Calu3 (cell line): ENCODE measurements at places on chromosomes 16 and 17.
A peak's percentile ranks its signal among the peaks of the same experiment; 100 is the strongest.

DNA sequence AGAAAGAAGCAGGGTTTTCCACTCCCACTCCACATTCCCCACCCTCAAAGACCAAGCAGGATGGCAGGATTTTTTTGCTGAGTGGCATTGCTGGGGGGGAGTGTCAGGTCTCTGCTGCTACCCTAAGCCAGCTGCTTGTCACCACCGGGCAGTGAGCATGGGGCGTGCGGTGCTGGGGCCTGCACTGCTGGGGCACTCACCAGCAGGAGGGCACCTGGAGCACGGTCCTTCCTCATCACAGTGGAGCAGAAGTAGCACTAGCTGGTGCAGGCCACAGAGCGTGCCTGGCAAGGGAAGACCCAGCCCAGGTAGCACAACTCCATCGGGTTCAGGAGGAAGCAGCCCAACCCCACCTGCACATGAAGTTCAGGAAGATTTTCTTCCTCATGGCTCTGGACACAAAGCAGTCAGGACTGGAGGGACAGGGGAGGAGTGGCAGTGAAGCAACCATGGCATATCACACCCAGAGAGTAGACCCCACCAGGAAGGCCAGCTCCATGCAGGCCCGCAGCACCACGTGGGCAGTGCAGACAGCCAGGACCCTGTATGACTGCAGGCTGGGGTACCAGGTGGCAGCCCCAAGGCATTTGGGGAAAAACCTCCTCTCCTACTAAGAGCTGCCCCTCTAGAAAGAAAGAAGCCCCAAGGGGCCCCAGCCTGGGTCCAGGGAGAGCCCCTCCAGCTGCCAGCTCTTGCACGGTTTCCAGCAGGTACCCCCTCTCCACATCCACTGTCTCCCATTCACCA lies 16.7 kb upstream of the MYO18A start:
- DNase-seq, result no peak

DNA sequence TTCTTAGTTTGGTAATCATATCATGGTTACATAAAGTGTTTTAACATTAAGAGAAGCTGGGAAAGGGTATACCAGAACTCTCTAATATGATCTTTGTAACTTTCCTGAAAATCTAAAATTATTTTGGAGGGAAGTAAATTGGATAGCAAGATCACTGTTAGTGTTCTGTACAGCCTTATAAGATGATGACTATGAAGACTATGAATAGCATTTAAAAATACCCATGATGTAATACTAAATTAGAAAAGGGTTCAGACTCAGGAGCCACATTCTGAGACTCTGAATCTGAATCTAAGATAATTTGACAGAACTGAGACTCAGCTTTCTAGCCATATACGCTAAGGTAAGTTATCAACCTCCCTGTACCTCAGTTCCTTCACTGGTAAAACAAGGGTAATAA lies 208.0 kb upstream of the C17orf78 start:
- DNase-seq, result no peak

GRCh38 chr16:67563708-67564468 lies 1.6 kb downstream of the CTCF start:
- peak; percentile 48 for DNase-seq

- no peak for DNase-seq
These were observed 27.4 kb downstream of the SNX11 start for GRCh38 chr17:48134912-48135480.

GRCh38 chr17:57645950-57646665 lies 99.0 kb downstream of the CCDC182 start:
- no peak for DNase-seq

GRCh38 chr16:76579277-76579922 lies 302.2 kb downstream of the CNTNAP4 start:
- no peak for DNase-seq

DNA sequence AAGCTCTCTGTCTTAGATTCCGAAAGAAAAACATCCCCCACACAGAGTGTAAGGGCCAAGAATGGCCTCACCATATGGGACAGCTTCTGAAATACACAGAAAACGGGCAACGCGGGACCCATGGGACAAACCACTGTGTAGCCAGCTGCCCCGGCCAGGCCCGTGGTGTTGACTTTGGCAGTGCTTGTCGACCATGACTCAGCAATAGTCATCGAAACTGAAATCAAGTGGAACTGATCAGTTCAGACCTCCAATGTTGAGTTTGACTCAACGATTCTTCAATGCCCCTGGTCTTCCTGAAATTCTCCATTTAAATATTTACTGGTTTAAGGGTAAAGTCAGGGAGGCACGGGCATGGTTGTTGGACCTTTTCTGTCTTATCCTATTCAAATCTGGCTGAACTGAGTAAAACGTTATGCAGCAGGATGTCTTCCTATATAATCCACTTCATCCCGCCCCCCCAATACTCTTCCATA lies 27.5 kb downstream of the ZFHX3 start:
- DNase-seq, result peak; percentile 87

- no peak for DNase-seq
These were observed 92.2 kb downstream of the TNFRSF13B start for GRCh38 chr17:16879686-16880085.

DNA sequence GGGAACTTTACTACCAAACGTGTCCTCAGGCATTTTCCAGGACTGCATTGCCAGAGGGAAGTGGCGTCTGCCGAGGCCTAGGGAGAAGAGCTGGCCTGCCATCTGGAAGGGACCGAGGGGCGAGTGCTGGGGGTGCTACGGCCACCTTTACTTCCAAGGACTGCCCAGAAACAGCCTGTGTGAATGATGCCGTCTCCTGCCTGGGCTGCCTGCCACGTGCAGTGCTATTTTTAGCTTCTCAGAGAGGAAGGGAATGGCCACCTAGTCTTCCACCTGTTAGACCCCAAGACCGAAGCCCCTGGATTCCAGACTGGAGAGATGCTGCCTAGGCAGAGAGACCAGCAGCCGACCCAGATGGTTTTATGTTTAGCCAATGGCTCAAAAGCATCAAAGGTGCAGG lies 57.2 kb downstream of the VAC14 start:
- DNase-seq, result no peak

GRCh38 chr16:89805136-89805905 lies 11.1 kb downstream of the FANCA start:
- DNase-seq, result no peak

DNA sequence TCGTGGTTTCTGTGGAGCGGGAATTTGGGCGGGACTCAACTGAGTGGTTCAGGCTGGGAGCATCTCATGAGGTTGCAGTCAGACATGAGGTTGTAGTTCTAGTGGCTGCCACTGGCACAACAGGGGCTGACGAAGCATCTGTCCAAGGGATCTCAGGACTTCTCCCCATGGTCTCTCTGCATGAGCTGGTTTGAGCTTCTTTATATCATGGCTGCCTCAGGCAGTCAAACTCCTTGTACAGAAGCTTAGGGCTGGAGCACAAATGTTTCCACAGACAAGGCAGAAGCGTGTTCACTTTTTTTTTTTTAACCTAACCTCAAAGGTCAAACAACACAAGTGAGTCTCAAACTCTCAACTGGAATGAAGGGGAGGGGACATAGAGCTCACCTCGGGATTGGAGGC lies 243.3 kb downstream of the MSI2 start:
- no peak for DNase-seq

DNA sequence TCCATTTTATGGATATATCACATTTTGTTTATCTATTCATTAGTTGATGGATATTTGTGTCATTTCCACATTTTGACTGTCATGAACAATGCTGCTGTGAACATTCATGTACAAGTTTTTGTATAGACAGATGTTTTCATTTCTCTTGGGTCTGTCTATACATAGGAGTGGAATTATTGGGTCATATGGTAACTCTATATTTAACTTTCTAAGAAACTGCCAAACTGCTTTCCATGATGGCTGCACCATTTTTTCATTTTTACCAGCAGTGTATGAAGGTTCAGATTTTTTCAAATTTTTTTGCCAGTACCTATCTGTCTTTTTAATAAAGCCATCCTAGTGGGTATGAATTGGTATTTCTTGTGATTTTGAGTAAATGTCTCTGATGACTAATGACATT lies 15.5 kb downstream of the NFAT5 start:
- no peak for DNase-seq

GRCh38 chr16:72987480-72987901 lies 60.4 kb downstream of the ZFHX3 start:
- no peak for DNase-seq

DNA sequence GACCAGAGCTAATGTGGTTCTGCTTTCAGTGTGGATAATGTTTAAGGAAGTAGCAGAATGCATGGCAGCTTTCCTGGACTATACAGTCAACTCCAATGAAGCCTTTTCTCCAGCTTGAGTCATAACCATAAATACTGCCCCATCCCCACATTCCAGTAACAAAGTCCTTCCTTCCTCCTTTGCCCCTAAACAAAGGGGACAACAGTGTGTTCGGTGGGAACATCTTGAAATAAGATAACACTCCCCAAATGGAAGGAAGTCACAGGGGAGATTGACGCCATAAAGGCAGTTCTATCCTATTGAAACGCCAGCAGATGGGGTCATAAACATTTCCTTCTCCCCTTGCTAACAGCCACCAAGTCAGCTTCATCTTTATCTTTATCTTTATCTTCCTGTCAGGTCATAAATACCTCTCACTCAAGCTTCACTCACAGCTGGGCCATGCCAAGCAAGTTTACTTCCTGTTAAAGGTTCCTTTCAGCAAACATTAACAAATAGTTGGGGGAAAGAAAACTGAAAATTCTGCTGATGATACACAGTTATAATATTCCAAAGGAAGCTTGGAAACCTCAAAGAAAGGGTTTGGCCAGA lies 136.7 kb downstream of the SNX11 start:
- DNase-seq, result peak; percentile 61

DNA sequence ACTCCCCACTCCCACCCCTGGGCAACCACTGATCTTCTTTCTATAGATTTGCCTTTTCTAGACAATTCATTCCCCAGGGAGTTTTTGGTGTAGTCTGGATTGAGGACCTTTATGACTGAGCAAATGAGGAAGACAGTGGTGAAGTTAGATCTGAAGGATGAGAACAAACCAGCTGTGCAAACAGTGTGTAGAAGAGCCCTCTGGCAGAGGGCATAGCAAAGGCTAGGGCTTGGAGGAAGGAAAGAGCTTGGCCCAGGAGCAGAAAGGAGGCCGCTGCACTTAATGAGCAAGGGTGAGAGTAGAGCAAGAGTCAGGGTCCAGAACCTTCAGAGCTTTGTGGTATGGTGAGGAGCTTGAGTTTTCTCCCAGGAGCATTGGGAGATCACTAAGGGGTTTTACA lies 352.7 kb downstream of the CA10 start:
- no peak for DNase-seq

GRCh38 chr17:81499601-81499970 lies 13.0 kb downstream of the ACTG1 start:
- DNase-seq, result no peak

DNA sequence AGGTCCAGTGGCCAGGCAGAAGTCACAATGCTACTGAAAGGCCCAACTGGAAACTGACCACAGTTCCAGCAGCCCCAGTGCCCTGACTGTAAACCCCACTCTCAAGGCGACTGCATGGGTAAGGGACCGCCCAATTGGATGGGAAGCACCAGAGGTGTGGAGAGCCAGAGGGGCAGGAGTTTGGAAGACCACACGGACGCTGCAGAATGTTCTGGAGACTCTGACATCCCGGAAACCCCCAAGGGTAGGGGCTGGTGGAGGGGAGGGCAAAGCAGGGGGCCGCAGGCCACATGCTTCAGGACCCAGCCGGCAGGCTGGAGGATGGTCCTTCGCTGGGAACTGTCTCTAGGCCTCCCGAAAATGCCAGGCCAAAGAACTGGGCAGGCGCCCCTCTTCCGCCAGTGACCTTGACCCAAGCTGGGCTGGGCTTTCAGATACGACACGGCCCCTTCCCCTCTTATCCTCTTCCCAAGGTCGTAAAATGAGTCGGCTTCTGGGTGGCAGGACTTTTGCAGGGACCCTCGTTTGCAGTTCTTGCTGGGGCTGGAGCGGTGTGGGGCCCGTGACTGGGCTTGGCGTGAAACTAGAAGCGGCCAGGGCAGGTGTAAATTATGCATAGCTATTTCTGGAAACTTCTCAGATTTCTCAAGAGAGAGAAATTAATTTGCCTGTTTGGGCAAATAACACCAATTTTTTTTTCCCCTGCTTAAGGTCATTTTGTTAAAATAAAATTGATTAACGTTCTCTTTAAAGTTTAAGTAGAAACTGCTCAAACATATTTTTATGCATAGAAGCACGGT lies 110.2 kb downstream of the C16orf78 start:
- no peak for DNase-seq

GRCh38 chr17:4249452-4250029 lies 14.2 kb downstream of the ANKFY1 start:
- peak; percentile 7 for DNase-seq

GRCh38 chr17:42153919-42154742 lies 658 bp downstream of the RAB5C start:
- DNase-seq, result peak; percentile 23

GRCh38 chr16:72961115-72961832 lies 86.7 kb downstream of the ZFHX3 start:
- peak; percentile 43 for DNase-seq

DNA sequence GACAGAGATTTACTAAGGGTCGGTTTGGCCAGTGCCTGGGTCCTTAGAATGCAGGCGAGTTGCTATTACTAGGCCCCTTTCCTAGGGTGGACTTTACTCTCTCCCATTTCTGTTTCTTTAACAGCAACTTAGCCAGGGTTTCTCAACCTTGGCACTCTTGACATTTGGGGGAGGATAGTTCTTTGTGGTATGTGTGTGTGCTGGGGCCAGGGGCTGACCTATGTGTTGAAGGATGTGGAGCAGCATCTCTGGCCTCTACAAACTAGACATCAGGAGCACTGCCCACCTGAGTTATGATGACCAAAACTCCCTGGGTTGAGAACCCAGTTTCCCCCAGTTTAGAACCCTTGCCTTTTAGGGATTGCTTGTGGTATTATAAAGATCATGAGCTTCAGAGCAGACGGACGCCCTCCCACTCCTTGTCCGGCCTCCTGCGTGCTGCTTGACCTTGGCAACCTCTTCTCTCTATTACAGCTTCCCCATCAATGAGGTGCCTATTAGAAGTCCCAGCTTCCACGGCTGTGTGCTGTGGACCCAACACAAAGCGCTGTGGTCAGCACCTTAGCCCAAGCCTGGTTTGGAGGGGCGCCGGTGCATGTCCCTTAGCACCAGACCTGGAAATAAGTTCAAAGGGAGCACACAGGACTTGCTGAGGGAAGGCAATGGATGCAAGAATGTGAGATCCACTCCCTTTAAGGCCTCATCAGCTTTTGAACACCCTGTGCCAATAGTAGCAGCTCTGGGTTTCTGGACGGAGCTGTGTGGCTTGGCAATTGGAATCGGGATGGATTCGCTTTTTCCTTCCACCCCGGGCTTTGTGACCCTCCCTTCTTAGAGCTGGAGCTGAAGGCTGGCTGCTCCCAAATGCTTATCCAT lies 239.2 kb upstream of the MAF start:
- DNase-seq, result no peak

DNA sequence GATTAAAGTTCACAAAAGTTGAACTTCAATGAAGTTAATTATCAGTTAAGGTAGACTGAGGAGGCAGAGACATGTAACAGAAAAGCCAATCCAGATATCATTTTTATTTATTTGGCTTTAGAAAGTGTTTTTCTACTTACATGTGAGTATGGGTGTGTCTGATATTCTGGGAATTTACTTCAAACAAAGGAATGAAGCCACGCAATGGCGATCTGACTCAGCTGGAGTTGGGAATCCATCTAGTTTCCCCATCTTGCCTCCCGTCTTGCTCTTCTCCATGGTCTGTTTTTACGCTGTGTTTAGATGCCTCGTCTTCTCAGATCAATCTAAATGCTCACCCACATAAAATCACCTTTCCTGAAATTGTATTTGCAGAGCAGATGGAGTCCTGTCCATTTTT lies 1.7 kb upstream of the KCNJ16 start:
- DNase-seq, result no peak
